ENCODE measurements at places on chromosomes 11 and 22.

GRCh38 chr11:117824571-117825537 lies at the start of gene FXYD2:
TSS of gene FXYD2 (minus strand) at chr11:117824744. CDS start at chr11:117824678, 66 bp downstream.
- no peak for DNase-seq

DNA sequence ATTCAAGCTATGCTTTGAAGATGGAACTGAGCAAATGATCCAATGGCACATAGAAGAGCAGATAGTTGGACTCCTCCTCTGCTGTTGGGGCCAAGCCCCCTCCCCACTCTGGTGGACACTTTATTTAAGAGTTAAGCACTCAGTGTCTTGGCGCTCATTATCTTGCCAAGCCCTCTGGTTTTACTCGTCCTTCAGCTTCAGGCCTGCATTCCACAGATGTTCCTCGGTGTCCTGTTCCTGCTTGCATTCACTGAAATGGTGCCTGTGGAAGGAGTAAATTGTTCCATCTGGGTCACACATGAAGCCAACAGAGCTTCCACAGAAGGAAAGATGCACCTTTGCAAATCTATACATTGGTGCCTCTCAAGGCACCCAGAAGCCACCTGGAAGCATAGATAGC lies 26.1 kb downstream of the MAML2 start:
- DNase-seq: no peak

- no peak for DNase-seq
These were observed 22.9 kb downstream of the RAB39A start for GRCh38 chr11:107951155-107951554.

- peak; percentile 52 for DNase-seq
These were observed 6.9 kb downstream of the CDC42EP1 start for GRCh38 chr22:37566903-37567798.

DNA sequence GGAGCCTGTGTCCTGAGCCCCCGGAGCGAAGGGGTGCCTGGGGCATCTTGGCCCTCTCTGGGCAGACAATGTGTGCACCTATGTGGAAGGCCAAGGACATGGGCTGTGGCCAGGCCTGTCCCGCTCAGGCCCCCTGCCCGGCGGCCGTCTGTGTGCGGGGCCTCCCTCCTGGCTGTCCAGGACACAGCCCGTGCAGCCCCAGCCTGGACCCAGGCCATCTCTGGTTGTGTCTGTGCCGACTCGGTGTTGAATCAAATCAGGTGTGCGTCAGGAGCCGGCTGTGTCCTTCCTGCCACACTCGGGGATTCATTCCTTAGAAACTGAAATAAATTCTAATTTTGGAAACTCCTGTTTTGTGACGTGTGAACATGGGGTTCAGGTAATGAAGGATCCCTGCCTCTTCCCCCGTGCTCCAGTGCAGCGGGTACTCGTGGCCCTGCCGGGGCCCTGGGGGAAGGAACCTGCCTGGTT lies 1.5 kb upstream of the SELENOO start:
- DNase-seq: no peak

GRCh38 chr11:7480113-7480512 lies 5.2 kb upstream of the OLFML1 start:
- DNase-seq: no peak

DNA sequence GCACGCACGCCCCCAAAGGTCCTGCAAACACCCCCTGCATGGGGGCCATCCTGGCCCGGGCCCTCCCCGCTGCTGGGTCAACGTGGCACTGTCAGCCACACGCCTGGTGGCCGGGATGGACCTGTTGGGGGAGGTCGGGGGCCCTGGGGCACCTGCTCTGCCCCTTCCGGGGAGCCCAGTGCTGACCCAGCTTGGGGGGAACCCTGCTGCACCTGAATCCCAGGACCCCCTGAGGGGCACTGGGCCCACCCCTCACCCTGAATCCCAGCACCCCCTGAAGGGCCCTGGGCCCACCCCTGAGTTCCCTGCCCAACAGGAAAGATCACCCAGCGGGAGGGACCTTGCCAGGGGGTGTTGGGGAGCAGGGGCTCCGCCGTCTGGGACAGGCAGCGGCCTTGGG lies 413 bp upstream of the MUC6 start:
- no peak for DNase-seq

DNA sequence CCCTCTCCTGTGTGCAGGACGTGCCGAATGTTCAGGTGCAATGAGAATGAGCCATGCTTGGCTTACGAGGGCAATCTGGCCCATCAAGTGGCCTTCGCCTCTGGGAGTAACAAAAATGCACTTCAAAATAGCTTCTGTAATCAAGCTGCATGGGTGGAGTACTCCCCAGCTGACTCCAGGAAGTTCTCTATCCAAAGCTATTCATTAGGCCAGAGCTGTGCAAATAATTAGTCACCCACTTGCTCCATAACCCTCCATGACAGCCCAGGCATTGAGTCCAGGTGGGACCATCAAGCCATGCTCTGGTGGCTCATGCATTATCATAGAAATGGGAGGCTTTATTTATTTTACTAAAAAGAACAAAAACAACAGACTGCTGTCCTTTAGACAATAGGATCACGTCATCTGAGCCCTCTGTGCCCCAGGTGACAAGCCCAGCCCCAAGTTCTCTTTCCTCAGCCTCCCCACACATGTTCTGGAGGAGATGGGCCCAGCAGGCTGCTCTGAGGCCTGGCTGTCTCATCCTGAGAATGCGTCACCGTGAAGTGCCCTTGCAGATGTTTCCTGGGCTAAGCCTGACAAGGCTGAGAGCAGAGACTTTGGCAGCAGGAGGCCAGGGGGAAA lies 244.7 kb downstream of the ETS1 start:
- DNase-seq: peak; percentile 91

GRCh38 chr11:30533445-30533947 lies 52.7 kb downstream of the MPPED2 start:
- DNase-seq: no peak

DNA sequence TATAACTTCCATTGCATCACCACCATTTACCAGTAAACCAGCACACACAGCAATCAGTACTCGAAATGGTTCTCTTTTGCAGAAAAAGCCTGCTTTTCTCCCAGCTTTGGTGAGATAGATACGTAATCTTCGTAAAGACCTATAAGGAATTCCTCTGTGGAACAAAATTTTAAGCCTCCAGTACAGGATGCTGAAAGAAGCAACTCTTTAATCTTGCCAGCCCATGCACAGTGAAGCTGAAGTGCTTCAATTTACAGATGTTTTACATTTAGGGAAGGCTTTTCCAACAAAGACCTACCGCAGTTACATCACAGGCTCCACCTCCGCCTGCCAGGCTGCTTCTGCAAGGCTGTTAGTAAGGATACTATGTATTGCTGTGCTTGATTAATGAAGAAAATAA lies 1.9 kb downstream of the ELMOD1 start:
- DNase-seq: no peak

GRCh38 chr11:102763440-102763839 lies 17.0 kb downstream of the MMP10 start:
- DNase-seq: no peak

GRCh38 chr11:83000381-83000780 lies 71.3 kb downstream of the RAB30 start:
- DNase-seq: no peak

- DNase-seq: no peak
These were observed at the start of gene LIF for GRCh38 chr22:30245985-30246813. TSS of gene LIF (minus strand) at chr22:30246759. CDS start at chr22:30246695, 64 bp downstream.

- no peak for DNase-seq
These were observed 844.7 kb upstream of the CCDC90B start for GRCh38 chr11:84130646-84131427.

- DNase-seq: peak; percentile 93
These were observed 60.4 kb upstream of the CD5 start for GRCh38 chr11:61041755-61042518.

Data from NCI-H2081 (cell line).